ENCODE measurements at places on chromosomes 1 and 21.
A peak's percentile ranks its signal among the peaks of the same experiment; 100 is the strongest.

DNA sequence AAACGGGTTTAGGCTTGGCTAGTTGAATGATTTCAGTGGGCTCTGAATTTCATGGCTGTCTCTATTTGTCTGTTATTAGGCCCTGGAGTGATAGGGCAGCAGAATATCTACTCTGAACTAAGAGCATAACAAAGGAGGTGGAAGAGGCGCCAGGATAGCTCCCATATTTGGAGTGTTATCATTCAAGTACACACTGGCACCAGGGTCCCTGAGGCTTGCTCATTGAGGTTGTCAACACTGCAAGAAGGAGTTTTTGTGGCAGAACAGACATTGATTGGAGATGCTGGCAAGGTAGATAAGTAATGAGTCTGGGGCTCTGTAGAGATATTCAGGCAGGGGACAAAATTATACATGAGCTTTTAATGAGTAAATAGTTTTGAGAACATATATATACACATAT lies 1748.4 kb downstream of the MRPL39 start:
- no peak for DNase-seq

DNA sequence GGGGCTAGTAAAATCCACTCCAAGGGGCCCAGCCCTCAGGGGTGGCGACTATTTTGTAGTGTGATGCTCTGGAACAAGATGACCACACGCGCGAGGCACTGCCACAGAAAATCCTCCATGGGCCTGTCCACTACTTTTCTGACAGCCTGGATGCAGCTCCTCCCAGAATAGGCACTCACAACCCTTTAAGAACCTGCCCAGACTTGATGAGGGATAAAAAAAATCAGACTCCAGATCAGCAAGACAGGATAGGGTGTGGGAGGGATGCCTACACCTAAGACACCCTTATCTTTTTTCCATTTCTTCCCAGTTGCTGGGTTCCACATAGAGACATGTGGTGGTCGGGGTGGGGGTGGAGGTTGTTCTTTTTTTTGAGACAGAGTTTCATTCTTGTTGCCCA lies 33.5 kb downstream of the PCAT6 start:
- no peak for DNase-seq

DNA sequence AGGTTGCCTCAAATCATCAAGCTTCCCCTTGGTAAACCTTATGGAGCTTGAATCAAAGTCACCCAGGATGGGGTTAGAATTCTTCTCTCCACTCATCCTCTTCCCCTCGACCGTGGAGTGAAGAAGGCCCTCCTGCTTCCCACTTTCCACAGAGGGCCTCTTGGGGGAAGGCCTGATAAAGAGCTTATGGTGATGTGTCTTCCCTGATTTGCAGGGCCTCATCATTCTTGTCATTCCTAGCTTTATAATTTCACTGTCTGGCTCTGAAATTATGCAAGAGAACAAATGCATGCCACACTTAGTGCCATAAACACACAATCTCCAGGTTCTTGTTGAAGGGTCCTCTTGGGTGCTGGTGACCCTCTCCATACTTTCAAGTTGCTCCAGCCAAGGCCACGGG lies 101.2 kb downstream of the HMGB4 start:
- DNase-seq = no peak

GRCh38 chr1:209585672-209586071 lies 2.2 kb downstream of the CAMK1G start:
- peak; percentile 69 for DNase-seq

DNA sequence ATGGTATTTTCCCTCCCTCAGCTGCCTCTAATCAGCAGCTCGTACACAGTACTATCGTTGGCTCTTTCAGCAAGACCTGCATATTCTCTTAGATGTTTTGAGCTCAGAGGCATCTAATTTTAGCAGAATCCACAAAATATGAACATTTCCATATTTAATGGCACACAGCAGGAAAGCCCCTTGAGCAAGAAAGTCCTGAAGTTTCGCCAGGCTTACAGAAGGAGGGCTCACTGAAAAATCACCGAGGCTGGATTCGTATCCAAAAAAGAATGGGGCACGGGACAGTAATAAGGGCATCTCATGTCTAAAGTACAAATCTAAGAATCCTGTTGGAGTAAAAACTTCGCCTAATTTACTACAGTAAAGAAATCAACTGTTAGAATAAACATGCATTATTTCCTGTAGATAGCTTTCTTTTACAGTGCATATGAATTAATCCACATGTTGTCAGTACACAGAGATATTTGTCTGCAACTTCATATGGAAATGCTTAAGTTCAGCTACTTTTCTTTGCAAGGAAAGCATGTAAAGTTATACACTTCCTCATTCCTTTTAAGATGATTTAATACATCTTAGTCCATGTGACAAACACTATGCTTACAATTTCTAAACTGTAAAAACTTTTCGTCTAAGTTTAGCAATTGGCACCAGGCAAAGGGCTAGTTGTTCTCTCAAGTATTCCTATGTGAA lies 1205.3 kb upstream of the ADGRL4 start:
- DNase-seq = no peak

Data from M059J (cell line).